ENCODE measurements at places on chromosomes 3 and 15.

- no peak for DNase-seq
Measured at GRCh38 chr3:150610785-150611184, 7.7 kb downstream of the SELENOT start.

- DNase-seq = no peak
Measured at GRCh38 chr15:93900476-93901400, 330.6 kb upstream of the MCTP2 start.

DNA sequence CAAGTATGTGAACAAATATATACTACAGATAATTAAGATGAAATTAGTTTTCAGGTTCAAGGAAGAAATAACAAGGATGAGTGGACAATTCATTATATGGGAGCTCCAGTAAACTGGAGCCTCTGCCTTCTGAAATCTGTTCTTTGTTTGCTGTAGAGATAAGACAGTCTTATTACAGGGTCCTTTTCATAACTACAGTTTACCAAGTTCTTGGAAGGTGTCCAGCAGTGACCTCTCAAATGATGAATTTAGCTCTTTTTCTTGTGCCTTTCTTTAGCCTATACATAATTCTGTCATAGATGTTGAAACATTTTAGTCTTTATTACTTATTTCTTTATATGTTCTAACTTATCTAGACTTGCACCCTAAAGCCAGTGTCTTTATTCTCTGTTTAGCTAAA lies 89.7 kb upstream of the GBE1 start:
- DNase-seq = no peak

DNA sequence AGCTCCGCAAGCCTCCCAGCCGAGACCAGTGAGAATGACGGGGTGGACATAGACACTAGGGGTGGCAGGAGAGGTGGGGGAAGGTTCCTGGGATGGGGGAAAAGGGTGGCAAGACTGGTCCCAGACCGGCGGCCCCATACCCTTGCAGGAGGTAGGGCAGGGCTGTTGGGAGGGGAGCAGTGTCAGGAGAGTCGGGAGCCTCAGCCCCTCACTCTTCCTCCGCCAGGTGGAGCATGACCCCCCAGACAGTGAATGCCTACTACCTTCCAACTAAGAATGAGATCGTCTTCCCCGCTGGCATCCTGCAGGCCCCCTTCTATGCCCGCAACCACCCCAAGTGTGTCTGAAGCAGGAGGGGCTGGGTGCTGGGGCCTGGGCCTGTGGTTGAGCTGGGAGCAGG lies 8.7 kb upstream of the PSMD2 start:
- no peak for DNase-seq

DNA sequence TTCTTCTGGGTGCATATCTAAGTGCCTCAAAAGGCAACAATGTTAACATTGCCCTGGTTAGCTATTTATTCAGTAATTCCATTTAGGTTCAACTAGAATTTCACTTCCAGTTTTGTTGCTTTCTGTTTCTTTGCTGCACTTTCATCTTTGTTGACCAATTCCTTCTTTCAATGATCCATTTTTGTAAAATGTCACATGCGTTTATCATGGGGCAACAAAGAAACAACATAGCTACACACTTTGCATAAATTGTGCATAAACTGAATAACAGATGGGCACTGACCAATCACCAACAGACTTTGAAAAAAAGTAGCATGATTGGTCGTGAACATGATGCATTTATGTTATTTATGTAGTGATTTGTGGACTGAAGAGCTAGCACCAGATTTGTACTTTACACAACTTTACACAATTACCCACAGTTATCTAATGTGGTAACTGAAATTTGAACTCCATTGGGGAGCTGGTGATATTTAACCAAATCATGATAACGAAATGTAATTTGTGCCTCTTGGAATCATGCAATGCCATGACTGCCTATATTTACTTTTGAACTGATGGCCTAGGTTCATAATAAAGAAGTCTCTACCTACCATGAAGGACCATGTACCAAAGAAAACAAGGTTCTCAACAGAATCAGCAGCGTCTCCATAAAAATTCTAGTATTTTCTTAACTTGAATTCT lies 7.1 kb upstream of the CPOX start:
- DNase-seq = no peak

GRCh38 chr15:90839187-90840071 lies 29.0 kb upstream of the FURIN start:
- DNase-seq = no peak

DNA sequence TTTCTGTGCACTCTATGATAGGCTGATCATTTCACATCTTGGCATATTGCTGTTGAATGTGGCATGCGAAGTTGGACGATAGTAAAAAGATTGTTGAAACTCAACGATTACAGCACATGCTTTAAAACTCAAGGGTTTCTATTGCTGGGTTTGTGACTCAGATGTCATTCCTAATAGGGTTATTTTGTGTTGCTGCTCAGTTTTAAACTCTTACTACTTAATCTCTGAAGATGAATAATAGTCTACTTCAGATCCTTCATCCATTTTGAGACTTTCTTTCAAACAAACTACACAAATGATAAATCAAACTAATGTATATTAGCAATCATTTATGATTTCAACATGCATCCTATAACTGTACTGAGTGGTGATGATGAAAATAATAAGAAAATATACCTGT lies 71.3 kb upstream of the MBNL1 start:
- no peak for DNase-seq

- DNase-seq = no peak
Measured at GRCh38 chr15:56613811-56614210, 119.5 kb downstream of the ZNF280D start.

- no peak for DNase-seq
Measured at GRCh38 chr3:64916937-64917336, 229.1 kb upstream of the ADAMTS9 start.

GRCh38 chr3:32856355-32856889 lies 38.6 kb downstream of the TRIM71 start:
- no peak for DNase-seq

GRCh38 chr3:89679686-89680085 lies 572.3 kb downstream of the EPHA3 start:
- DNase-seq = no peak

GRCh38 chr3:186509423-186509822 lies 34.8 kb downstream of the CRYGS start:
- DNase-seq = no peak

DNA sequence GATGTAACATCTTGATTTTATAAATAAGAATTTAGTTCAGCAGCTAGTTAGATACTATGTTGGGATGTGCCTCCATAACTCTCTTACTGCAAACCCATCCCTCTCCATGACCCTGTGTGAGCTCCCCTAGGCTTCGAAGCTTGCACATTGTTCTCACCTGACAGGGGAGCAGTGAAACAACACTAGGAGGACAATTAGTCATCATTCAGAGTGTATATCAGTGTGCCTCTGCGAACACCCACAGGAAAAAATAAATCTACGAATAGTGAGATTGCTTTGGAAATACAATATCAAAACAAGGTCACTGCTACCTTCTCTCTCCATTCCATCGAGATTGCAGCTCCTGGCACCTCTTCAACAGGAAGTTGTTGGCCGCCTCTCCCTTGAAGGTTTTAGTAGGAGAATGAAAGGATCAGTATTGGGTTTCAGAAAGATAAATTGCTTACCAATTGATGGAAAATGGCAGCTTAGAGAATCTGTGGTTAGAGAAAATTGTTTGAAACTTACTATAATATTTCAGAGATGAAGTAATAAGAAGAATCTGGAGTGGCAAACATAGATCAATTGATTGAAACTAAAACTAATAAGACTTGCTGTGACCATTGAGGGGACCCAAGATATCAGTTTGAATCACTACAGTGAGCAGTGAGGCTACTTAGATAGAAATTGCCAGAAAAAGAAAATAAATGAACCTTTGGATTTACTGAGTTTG lies 103.2 kb downstream of the CHL1 start:
- no peak for DNase-seq

DNA sequence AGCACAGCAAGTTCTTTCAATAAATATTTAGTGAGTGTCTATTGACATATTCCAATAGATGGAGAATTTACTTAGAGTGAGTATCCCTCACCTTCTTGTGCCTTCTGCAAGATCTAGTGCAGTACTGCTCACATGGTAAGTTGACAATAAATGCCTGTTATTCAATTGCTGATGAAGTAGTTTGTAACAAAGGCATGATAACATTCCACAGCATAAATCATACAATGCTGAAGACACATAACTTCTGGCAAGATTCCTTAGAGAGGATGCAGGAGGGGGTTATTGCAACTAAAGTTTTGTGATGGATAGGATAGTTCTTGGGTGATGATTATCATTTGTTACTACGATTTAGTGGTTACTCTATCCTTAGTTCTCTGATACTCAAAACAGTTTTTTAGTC lies 112.2 kb upstream of the RBMS3 start:
- DNase-seq = no peak

DNA sequence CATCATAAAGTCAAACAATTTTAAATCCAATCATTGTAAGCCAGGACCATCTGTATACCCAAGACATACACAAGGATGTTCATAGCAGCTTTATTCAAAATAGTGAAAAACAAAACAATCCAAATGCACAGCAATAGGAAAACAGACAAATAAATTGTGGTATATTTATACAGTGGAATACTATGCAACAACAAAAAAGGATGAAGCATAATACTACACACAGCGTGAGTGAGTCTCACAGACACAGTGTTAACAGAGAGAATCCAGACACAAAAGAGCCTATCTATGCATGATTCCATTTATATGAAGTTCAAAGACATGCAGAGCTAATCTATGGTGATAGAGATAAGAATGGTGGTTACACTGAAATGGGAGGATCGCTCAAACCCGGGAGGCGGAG lies 5.6 kb upstream of the MUC20 start:
- DNase-seq = no peak

- DNase-seq = no peak
Measured at GRCh38 chr3:189138901-189139610, 32.7 kb upstream of the TPRG1 start.

DNA sequence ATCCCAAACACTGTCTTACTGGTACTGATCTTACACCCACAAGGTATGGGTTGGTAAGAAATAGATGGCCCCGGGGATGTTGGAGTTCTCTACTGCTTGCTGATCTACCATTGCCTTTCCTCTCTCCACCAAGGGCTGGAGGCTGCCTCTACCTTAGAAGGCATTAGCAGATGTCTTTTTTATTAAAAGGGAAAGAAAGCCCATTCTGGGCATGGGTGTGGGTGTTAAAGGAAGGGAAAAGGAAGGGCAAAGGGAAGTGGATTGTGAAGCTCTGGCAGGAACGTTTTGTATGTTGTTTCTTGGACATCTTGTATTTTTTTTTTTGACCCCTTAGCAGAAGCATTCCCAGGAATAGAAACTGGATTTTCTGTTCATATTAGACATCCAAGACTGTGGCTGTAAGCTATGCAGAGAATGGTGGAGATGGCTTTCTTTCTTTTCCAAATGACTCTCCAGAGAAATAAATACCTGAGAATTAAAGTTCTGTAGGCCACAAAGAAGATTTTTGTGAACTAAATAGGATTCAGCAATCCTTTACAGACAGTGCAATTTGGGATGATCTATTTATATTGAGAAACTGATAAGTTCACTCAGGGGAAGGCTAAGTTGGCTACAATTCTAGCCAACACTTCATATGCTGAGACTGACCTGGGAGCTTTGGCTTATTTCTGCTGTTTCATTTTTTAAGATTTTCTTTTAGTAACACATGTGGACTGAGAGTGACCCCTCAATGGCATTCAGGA lies 108.8 kb downstream of the TOP2B start:
- no peak for DNase-seq

GRCh38 chr3:157767607-157768006 lies 264.4 kb upstream of the VEPH1 start:
- DNase-seq = no peak

DNA sequence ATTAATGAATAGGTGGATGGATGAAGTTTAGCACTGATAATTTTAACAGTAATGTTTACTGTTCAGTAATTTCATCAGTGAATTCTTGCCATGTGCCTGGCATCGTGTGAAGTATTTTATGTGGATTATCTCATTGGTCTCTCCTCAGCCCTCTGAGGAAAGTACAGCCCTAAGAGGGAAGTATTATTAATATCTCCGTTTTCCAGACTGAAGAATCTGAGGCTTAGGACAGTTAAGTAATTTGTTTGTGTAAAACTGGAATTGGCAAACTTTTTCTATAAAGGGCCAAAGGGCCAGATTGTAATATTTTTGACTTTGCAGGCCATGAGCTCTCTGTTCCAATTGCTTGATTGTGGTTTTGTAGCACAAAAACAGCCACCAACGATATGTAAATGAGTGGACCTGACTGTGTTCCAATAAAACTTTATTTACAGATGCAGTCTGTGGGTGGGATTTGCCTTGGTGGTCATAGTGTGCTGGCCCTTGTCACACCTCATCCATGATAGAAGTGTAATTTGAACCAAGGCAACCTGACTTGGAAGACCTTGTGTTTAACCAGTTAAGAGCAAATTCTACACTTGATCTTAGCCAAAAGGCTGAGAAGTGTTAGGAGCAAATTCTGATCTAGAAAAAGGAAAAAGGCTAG lies 255.3 kb downstream of the FEZF2 start:
- DNase-seq = no peak

- no peak for DNase-seq
Measured at GRCh38 chr3:170773682-170774425, 96.1 kb downstream of the RPL22L1 start.

- no peak for DNase-seq
Measured at GRCh38 chr15:100891307-100892012, 11.8 kb downstream of the ALDH1A3 start.

- no peak for DNase-seq
Measured at GRCh38 chr15:34721802-34722438, 32.9 kb downstream of the GJD2 start.

DNA sequence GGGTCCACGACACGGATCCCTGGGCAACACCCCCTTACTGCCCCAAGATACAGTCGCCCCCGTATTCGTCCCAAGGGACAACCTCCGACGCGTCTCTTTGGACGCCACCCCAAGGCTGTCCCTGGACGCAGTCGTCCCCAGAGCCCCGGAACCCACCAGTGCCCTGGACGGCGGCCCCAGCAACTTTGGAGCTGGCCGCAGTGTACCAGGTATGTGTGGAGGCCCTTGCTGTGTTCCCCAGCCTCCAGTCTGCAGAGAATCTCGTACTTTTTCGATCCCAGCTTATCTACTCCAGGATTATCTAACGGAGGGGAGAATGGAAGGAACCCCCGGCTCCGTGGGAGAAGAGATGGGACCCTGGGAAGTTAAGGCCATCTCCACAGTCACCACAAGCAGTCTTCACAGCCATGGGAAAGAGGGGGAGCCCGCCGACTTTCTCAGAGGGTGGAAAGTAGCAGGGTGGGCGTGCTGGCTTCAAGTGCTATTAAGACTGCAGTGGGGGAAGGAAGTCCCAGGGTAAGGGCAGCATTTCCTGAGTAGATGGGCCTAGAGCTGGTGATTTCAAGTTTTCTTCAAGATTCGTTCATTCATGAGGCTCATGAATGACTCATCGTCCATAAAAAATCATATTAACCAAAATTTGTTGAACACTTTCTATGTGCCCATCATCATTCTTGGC lies 1.1 kb downstream of the MESP2 start:
- no peak for DNase-seq

All from kidney glomerular epithelial cell (primary cell).